NCI-H2081 (cell line): ENCODE measurements at places on chromosomes 5 and 9.

GRCh38 chr9:133842174-133842573 is 104.0 kb upstream of the SARDH start:
- no peak for DNase-seq

DNA sequence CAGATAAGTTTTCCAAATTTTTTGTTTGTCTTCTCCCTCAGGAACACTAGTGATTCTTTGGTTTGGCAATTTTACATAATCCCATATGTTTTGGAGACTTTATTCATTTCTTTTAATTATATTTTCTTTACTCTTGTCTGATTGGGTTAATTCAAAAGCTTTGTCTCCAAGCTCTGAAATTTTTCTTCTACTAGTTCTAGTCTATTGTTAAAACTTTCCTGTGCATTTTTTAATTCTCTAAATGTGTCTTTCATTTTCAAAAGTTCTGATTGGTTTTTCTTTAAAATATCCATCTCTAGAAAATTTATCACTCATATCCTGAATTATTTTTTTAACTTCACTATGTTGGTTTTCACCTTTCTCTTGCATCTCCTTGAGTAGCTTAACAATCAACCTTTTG is 92.2 kb downstream of the INVS start:
- no peak for DNase-seq

- no peak for DNase-seq
These were observed 5.6 kb upstream of the LCN2 start for GRCh38 chr9:128143525-128144238.

GRCh38 chr9:13588151-13589033 is 308.9 kb upstream of the MPDZ start:
- no peak for DNase-seq

DNA sequence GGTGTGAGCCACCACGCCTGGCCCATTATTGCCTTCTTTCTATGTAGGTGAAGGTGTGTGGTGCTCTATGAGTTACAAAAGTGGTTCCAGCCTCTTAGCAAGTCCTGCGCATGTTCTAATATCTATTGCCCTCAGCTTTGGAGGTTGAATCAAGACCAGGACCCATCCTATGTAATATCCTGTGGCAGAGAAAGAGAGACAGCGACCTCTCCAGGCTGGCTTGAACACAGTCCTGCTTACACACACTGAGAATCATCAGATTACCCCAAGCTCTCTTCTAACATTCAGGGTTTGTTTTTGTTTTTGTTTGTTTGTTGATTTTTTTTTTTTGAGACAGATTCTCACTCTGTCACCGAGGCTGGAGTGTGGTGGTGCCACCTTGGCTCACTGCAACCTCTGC is 94.7 kb upstream of the OSMR start:
- DNase-seq, result no peak

DNA sequence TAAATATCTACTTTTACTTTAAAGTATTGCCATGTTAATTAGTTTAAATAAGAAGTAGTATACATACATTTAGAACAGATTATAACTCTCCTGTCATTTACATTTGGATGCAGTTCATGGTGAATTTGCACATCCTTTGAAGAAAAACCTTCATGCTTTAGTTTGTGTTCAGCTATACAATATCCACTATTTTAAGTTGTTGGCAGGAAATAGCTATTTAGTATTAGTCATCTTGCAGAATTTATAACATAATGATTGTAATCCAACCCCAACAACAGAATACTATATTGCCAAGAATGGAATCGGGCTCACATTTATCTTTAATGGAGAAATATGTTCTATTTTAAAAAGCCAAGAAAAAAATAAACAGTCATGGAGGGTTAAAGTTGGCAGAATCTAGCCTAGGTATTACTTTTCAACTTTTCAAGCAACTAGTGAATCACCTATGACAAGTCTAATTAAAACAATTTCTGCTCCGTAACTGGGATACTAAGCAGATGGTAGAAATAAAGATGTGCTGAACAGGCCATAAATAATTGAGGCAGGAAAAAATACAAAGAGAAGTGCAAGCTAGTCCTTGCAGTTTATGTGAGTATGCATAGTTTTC is 1170.6 kb upstream of the NUDT12 start:
- DNase-seq, result no peak

DNA sequence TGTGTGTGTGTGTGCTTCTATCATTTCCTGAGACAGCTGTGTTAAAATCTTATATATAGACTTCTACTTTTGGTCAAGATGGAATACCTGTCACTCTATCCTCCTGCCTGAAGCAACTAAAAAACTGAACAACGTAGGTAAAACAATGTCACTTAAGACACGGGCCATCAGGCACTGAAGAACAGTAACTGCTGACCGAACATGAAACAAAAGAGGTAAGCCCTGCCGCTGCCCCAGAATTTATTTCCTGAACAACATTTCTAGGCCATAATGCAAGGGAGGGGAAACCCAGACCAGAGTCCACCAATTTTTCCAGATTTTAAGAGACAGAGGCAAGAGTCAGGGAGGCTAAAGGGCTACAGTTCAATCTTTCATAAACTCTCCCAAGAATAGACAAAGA is 156.0 kb downstream of the CDC42SE2 start:
- no peak for DNase-seq

DNA sequence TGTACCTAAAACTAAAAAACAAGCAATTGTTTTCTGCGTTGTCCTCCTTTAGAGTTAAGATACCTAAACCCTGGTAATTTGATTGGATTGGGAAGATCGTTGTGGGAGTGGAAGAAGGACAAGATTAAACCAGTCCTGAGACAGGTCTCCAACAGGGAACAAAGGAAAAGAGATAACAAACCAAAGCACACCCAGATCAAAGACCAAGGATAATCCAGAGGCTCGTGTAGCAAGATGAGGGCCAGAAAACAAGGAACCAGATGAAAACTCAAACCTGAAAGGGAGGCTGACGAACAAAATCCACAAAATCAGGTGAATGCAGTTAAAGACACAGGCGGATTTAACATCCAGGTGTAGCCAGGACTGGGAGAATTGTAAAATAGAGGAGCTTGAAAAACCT is 618.1 kb downstream of the SLCO4C1 start:
- no peak for DNase-seq

DNA sequence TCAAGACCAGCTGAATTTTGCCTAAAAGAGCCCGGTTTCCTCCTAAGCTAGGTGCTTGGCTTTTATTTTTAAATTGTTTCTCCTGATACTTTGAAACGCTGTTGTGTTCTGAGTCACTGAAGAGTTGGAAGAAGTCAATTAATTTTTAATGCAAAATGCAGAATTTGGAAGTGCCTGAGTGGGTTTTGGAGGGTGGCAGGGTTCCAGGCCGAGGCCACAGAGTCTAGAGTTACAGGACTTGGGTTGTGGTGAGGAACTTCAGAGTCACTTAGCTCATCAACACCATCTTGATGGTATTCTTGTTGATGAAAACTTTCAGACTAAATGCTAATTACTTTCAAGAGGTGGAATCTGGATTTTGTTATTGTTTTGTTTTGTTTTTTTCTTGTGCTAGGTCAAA is 130.6 kb downstream of the PDZD2 start:
- DNase-seq, result no peak

- DNase-seq, result no peak
These were observed 15.9 kb downstream of the RHOBTB3 start for GRCh38 chr5:95746722-95747679.

- no peak for DNase-seq
These were observed 31.9 kb upstream of the MIER3 start for GRCh38 chr5:56983593-56984361.

- DNase-seq, result no peak
These were observed 12.8 kb upstream of the TMEM245 start for GRCh38 chr9:109132567-109133021.

- DNase-seq, result no peak
These were observed 2.3 kb downstream of the VAV2 start for GRCh38 chr9:133989625-133990365.

DNA sequence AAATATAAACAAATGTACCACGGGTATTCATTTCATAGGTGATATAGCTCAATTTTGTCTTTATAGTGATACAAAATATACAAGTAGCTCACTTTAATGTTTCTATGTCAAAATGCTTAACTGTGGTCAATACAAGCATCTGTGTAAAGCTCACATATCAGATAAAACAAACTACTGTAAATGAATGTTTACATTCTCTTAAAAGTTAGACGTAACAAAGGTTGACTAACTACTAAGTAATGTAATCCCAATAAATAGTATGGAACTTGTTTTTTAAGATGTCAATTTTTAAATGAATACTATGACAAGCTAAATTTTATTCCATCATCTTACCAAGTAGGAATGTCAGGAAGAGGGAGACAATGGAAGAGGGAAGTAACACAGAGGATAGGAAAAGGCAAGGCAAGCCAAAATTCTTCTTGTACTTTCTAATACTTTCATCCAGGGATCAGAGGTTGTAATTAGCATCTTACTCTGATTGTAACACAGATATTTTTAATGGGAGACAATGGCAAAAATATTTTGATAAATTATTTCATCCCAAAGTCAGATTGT is 105.5 kb downstream of the STRBP start:
- DNase-seq, result no peak

DNA sequence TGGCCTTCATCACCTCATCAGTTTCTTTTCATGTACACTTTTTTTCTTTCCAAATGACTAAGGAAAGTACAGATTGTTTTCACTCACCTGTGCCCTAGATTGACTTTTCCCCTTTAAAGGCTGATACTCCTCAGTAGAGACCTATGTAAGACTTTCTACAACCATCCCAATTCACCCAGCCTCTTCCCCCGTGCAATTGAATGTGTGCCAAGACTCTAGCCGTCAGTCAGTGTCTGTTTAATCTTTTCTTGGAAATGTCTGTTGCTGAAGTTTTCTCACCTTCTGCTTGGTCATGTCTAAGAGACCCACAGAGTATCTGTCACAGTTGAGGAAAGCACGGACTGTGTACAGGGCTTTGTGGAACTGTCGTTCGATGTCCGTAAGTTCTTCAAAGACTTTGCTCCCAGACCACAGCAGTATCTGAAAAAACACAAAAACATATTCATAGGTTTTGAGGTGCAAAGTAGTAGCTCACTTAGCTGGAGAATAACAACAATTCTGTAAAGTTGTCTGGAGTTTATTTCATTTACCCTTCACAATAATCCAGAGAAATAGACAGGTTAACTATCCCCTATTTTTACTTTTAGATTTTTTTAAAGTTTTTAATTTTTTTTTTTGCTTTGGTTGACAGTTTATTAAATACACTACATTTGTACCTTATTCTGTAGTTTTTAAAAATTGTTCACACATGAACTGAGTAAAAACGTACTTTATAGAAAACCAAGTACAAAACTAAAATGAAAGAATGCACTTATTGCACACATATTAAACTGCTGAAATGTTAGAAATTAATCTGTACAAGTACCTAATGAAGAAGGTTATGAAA is 13.6 kb downstream of the PDE6A start:
- no peak for DNase-seq

- no peak for DNase-seq
These were observed 19.5 kb upstream of the GOLGA1 start for GRCh38 chr9:124960409-124960752.

GRCh38 chr5:60551250-60551649 is 148.7 kb downstream of the DEPDC1B start:
- DNase-seq, result no peak

GRCh38 chr5:29642601-29643000 is 1550.9 kb upstream of the CDH6 start:
- no peak for DNase-seq

- DNase-seq, result no peak
These were observed 62.5 kb downstream of the COL23A1 start for GRCh38 chr5:178527458-178528307.

GRCh38 chr5:100768221-100768620 is 134.9 kb downstream of the ST8SIA4 start:
- no peak for DNase-seq

DNA sequence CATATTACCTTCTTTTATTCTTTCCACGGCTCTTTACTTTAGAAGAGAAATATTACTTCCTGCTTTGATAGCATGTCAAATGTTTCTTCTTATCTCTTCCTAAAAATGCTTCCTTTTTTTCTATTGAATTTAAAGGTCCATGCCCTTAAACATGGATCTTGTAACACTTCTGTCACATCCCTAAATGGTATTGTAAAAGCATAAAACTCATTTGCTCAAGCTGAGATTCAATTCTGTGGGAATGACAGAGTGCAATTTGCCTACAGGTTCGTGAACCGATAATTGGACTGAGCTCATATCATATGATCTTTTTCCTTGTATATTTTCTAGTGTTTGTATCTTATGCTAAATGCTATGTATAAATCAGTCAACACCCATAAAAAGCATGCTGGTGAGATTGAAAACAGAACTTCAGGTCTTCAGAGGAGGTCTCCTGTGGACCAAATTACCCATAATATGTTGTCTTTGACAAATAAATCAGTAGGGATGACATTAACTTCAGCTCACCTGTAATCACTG is 429.3 kb downstream of the TMEM232 start:
- DNase-seq, result peak; percentile 43

- DNase-seq, result no peak
These were observed 406.9 kb upstream of the NMUR2 start for GRCh38 chr5:152811988-152812387.

DNA sequence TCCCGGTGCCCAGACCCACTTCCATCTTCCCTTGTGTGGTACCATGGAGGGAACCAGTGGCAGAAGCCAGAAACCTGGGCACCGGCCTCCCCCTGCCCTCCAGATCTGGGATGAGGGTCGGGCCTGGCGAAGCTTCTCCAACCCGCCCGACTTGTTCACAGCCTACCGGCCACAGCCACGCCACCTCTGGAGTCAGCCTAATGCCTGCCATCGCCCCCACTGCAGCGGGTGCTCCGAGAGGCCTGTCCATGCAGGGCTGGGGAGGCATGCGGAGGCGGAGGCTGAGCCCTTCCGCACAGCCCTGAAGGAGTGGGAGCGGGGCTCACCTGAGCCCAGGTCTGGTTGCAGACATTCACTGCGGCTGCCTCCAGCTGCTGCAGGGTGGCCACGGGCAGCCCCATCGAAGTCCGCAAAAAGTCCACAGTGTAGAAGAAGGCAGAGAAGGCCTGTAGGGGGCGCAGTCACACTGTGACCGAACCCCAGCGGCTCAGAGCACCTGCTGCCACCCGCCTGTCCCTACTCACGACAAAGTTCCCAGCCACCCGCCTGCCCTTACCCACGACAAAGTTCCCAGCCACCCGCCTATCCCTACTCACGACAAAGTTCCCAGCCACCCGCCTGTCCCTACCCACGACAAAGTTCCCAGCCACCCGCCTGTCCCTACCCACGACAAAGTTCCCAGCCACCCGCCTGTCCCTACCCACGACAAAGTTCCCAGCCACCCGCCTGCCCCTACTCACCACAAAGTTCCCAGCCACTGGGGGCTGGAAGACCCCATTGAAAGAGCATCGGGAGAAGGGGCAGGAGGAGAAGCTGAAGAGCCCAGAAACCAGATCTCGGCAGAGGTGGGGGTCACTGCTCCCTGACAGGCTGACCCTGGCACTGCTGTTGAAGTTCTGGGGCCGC is 3.8 kb upstream of the NPDC1 start:
- peak; percentile 56 for DNase-seq

GRCh38 chr9:79151791-79152190 is 420.0 kb upstream of the TLE4 start:
- DNase-seq, result no peak

DNA sequence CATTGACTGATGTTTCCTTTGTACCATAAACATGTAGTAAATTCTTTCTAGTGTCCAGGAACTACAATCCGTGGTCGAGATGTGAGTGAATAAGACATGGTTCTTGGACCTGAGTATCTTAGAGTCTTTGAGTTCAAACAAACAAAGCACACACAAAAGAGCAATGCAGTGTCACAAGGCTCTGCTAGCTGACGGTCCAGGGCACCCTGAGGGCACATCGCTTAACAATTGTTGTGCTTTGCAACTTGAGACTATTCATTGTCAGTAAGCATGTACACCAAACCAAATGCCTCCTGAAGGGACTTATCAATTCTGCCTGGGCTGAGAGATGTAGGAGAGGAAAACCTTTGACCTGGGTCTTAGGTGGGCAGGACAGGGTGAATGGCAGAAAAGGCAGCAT is 84.8 kb downstream of the CAMK4 start:
- DNase-seq, result no peak

- DNase-seq, result peak; percentile 48
These were observed 505 bp downstream of the SPTAN1 start for GRCh38 chr9:128552744-128553440.
